Stimulated activated CD8-positive, alpha-beta memory T cell treated with anti-CD3 and anti-CD28 coated beads, Interleukin-15, amount 100 ng/mL, for 48 hours (primary cell): ENCODE measurements at places on chromosomes 1 and 21.

GRCh38 chr1:36849956-36850355, 184.4 kb downstream of the GRIK3 start:
- DNase-seq = no peak

- DNase-seq = peak; percentile 59
Measured at GRCh38 chr1:223133824-223134435, 9.1 kb downstream of the TLR5 start.

GRCh38 chr1:112714313-112715263, 544 bp downstream of the PPM1J start:
- DNase-seq = no peak

- DNase-seq = no peak
Measured at GRCh38 chr1:232471250-232471649, 158.7 kb downstream of the SIPA1L2 start.
